Hepatocyte (in vitro differentiated cells): ENCODE measurements at places on chromosomes 7 and 10.

- DNase-seq: no peak
Measured at GRCh38 chr10:46542567-46543465, 13.6 kb downstream of the GPRIN2 start.

DNA sequence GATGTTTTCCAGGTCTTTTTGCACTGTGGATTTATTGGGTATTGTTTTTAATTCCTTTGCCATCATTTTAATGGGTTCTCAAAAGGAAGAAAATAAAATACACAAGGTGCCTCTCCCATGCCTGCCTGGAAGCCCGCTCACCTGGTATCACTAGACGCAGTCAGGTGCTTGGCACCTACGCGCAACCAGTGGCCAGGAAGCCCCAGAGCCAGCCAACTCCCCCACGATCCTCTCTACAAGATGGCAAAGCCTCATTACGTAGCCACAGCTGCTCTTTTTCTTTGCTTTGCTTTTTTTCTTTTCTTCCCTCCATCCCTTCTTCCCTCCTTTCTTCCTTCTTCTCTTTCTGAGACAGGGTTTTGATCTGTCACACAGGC lies 34.3 kb downstream of the BAIAP2L1 start:
- no peak for DNase-seq

GRCh38 chr7:94529516-94529915 lies 19.9 kb downstream of the CASD1 start:
- DNase-seq: no peak

- no peak for DNase-seq
Measured at GRCh38 chr10:43825421-43825820, 176.7 kb upstream of the ZNF32 start.

- DNase-seq: no peak
Measured at GRCh38 chr7:132532281-132532680, 44.0 kb downstream of the PLXNA4 start.

DNA sequence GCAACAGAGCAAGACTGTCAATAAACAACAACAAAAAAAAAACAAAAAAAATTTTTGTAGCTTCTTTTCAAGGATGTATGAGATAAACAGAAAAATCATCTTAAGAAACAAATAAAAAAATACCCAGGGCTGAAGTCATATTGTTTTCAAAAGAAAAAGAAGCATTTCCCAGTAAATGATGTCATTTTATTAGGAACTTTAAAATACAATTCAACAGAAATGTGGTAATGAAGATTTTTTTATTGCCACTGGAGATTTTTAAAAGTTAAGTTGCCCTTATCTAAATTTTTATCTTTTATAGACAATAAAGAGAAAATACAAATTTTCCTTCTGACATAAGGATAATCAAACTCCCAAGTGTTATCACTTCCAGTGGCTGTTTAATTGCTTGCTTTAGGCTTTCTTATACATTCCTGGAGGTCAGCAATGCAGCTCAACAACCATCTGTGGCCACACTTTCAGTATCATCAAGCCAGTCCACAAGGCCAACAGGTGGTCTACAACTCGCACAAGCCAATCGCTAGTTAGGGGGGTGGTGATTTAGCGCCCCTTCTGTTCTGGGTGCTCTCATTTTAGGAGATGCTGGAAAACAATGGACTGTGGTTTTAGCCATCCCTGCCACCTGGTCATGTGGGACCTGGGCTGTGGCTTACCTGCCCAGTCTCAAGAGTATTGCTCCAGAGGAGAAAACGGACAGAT lies 10.8 kb downstream of the SEPHS1 start:
- no peak for DNase-seq

DNA sequence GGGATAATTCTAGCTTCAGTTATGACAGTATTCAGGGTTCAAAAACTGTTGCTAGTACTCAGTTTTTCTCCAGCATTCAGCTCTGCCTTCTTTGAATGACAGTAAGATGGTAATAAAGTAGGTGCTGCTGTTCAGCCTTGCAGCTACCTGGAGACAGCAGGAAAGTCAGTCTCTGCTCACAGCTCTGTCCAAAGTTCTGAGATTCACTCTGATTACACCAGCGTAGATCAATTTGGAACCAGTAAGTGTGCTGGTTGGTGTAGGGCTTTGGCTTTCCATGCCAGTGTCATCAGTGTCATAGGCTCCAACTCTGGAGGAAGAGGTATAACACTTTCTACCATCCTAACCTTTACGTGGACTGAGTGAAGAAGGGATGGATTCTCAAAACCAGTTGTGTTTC lies 26.2 kb downstream of the STK17A start:
- DNase-seq: no peak

DNA sequence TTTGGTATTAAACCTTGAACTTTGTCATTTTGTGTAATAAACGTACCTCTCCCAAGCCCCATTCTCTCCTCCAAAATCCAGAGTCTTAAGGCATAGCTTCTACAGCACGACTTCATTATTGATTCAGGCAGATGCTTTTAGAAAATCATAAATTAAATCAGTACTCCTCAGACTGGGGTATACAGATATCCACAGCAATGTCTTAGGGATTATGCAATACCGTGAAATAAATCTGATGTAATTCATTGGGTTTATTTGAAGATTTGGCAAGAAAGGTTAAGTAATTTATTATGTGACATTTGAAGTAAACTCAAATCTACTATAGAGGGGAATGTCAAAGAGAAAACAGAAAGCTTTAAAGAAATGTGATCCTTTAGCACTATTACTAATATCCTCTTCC lies 246.1 kb upstream of the PLXDC2 start:
- no peak for DNase-seq

- DNase-seq: peak; percentile 72
Measured at GRCh38 chr7:83410989-83411591, 237.8 kb downstream of the SEMA3E start.
